ENCODE measurements at places on chromosomes 13 and 19. TPM values are rescaled to one million over a fixed set of nuclear protein-coding genes. Genes with fewer than 3 reads are reported as not detected.

- DNase-seq = no peak
Observed at GRCh38 chr19:16886305-16886880, 2.4 kb upstream of the F2RL3 start.

The CASP14 gene
- not detected for total RNA-seq

The ZNF541 gene
- 0.15 TPM for total RNA-seq

- no peak for DNase-seq
Observed at GRCh38 chr13:83876546-83876945, 5.7 kb downstream of the SLITRK1 start.

GRCh38 chr13:51305271-51305967 lies 34.1 kb upstream of the SERPINE3 start:
- DNase-seq = no peak

DNA sequence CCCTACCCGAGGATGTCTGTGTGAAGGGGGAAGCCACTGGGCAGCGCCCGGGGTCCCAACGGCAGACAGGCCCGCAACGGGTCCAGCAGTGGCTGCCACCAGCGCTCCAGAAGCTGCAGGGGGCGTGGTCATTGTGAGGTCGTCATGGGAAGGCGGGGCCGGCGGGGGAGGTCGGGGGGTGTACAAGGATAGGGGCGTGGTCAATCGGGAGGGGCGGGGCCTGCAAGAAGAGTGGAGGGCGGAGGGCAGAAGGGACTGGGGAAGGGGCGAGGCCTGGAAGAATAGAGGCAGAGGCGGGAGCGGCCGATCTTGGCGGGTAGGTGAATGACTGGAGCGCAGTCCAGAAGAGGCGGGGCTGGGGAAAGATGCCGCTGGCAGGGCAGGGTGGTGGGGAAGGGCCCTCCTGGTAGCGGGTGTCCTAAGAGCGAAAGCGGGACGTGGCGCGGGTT lies 4.4 kb downstream of the FUZ start:
- DNase-seq = no peak

- DNase-seq = no peak
Observed at GRCh38 chr19:50959731-50960500, 7.1 kb upstream of the KLK5 start.
